ENCODE measurements at places on chromosomes 7 and 10.

DNA sequence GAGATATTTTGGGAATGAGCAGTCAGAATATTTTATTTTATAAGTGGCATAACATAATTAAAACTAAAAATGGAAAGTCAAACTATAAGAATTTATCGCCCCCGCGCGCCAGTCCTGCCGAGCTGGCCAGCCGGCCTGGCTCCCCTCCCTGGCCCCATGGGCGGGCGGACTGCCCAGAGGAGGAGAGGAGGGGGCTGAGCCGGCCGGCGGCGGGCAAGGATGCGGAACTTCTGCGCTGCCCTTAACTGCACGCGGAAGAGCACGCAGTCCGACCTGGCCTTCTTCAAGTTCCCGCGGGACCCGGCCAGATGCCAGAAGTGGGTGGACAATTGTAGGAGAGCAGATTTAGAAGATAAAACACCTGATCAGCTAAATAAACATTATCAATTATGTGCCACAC lies 96.8 kb downstream of the DKK1 start:
- DNase-seq = no peak

GRCh38 chr10:11193001-11193551 lies 175.4 kb downstream of the CELF2 start:
- no peak for DNase-seq

DNA sequence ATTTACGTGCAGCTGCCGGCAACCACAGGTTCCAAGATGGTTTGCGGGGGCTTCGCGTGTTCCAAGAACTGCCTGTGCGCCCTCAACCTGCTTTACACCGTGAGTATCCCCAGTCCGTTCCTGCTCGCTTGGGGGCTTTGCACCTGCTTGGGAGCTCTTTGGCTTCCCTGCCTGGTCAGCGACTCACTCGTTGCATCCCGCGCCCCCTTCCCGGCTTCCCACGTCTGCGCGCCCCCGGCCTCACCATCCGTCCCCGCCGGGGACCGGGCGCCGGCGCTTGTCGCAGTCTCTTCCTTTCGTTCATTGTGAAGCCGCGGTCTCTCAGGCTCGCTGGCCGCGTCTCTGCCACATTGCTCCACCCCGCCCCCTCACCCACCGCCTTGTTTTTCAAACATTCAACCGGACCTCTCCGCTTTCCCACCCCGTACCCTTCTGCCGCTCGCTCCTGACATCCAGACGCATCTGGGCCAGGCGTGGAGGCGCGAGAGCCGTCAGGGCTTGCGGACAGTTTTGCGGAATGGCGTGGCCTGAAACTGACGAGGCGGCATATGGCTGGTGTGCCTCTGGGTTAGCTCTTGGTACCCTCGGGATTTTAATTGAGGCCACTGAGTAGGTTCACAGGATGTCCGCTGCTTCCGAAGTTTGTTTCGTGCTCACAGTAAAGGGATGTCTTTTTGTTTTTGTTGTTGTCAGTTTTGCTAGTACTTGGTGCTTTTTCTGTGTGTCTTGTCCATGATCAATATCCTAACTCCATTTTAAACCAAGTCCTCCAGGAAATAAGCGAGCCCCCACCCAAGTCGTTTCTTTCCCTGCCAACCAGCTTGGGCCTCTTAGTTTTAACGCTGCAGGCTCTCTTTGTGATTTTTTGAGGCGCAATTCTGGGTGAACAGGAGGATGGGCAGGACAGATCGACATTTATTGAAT lies 639 bp downstream of the TSPAN13 start:
- DNase-seq = peak; percentile 20

DNA sequence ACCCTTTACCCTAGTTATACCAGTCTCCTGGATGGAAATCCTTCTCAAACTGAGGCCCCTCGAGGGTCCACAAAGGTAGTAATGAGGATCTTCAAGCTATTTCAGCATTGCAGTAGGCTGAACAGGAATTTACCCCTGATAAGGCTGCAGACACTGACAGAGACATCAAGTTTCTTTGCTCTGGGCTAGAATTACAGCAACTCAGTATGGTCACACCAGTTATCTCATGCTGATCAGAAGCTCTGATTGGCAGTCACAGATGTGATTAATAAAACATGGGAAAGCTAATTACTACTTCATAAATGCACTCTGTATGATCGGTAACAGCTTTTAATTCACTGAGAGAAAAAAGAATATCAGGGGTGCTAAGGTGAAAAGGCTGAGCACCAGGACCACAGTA lies 30.6 kb downstream of the FAM204A start:
- no peak for DNase-seq

GRCh38 chr7:131657881-131658280 lies 101.5 kb upstream of the PODXL start:
- DNase-seq = no peak

- DNase-seq = no peak
Measured at GRCh38 chr7:78863281-78863680, 590.2 kb downstream of the MAGI2 start.

DNA sequence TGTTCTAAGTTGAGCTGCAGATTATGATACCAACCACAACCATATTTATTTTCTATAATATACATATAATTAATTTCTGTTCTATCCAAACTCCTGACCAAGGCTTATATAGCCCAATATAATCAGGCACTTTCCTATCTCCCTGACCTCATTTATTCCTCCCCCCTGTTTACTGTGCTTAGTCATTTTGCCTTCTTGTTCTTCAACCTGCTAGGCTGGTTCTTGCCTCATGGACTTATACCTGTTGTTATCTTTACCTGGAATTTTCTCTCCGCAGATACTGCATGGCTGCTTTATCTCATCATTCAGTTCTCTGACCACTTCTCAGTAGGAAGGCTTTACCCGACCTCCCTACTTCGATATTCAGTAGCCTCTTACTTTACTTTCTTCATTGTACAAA lies 24.9 kb upstream of the FAM3C start:
- no peak for DNase-seq

DNA sequence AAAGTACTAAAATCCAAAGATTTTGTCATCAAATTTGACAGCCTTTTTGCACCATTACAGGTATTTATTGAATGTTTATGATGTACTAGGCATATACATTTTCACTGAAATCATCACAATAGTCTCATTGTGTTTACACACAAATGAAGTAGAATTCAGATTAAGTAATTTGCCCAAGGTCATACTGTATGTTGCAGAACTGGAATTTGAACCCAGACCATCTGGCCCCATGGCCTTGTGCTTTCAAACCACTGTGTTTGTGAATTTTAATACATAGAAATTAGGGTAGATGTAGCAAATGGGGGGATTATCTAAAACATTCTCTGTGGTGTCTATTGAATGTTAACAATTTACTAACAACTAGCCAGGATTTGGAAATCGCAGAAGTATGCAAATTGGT lies 94.8 kb downstream of the POLL start:
- no peak for DNase-seq

GRCh38 chr7:114229246-114229645 lies 185.4 kb upstream of the FOXP2 start:
- no peak for DNase-seq

GRCh38 chr7:109259151-109259550 lies 689.5 kb downstream of the DNAJB9 start:
- no peak for DNase-seq

- DNase-seq = no peak
Measured at GRCh38 chr10:62005687-62006086, 104.2 kb downstream of the ARID5B start.

GRCh38 chr7:128358233-128358632 lies 3.3 kb downstream of the PRRT4 start:
- no peak for DNase-seq

GRCh38 chr7:37495574-37496184 lies 47.0 kb upstream of the ELMO1 start:
- no peak for DNase-seq

DNA sequence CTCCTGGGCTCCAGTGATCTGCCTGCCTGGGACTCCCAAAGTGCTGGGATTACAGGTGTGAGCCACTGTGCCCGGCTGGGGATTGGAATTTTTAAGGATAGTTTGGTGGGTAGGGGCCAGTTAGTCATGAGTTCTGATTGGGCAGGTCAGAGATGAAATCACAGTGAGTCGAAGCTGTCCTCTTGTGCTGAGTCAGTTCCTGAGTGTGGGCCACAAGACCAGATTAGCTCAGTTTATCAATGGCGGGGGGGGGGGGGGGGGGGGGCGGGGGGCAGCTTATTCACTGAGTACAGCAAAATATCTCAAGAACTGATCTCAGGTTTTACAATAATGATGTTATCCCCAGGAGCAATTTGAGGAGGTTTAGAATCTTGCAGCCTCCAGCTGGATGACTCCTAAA lies 11.6 kb upstream of the ERCC6 start:
- no peak for DNase-seq

- DNase-seq = no peak
Measured at GRCh38 chr7:151094675-151095074, 8.4 kb downstream of the AGAP3 start.

DNA sequence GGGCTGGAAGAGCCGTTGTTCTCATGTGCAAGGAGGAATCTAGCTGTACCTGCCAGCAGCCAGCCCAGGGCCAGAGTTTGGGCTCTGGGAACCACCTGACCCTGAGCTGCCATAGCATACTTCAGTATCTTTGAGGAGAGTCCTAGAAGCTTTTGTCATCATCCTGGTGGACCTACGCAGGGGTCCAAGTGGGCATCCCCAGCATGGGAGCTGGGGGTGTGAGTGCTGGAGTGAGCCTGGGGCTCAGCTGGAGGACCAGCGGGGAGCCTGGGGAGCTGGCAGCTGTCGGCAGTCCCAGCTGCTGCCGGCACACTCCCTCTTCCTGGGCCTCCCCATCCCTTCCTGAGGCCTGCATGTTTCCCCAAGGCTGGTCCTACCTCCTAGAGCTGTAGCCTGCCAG lies 32.5 kb downstream of the C10orf105 start:
- no peak for DNase-seq

DNA sequence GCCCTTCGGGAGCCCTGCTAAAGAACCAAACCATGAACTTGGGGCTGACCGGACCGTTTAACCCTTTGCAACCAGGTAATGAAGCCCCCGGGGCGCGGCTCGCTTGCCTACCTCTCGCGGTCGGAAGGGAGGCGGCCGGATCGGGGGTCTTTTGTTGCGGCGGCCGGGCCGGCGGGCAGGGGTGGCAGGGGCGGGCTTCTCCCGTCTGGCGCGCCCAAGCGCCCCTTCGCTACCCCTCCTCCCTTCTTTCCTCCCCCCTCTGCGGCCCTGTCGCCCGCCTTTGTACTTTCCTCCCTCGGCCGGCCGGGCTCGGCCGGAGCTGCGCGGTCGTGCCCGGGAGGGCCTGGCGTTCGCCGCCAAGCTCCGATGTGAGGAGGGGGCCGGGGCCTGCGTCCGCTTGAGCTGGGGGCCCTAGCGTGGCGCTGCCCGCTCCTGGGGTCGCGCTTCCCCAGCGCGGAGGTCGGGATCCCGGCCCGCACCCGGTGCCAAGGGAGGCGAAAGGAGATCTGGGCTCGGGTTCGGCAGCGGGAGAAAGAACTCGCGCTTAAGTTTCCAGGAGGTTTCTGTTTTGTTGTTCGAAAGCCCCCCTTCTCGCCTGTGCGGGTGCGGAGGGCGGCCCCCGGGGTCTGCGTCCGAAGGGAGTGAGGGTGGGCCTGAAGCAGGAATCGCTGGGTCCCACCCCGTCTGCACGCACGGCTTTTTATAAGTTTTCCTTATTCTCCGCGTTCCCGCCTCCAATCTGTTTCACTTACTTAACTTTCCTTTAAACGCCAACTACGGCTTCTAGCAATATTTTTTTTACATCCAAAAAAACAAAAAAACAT lies 436.8 kb upstream of the GALNT17 start:
- DNase-seq = no peak

DNA sequence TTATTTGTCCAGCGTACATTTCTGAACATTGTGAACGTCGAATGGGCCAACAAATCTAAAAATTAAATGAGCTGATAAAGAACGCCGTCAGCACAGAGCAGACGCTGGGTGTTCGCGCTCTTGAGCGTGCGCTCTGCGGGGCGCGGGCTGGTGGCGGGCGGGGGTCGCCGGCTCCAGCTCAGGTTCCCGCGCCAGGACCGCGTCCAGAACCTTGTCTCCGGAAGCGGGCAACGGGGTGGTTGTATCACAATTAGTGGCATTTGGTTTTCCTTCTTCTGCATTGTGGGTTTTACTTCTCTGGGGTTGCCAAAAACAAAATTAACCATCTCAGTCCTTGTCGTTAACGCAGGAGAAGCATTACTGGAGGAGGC lies 2.4 kb downstream of the CYP2E1 start:
- DNase-seq = no peak

DNA sequence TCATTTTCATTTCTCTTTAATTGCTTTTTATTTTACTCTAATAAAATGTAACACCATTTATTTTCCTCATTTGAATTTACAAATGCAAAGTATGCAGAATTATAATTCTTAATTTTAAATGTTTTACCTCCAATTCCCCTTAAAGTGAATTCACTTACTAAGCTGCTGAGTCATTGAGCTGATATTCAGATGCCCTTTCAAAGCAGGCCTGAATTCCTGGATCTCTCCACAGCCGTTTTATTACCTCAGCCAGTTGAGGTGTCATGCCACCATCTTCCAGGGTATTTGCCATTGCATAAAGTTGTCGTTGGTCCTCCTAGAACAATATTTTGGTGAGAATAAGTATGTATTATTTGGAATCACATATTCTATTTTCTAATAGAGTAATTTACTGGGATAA lies 33.2 kb downstream of the GNAT3 start:
- DNase-seq = no peak

GRCh38 chr10:59741048-59741447 lies 12.2 kb downstream of the MRLN start:
- DNase-seq = no peak

DNA sequence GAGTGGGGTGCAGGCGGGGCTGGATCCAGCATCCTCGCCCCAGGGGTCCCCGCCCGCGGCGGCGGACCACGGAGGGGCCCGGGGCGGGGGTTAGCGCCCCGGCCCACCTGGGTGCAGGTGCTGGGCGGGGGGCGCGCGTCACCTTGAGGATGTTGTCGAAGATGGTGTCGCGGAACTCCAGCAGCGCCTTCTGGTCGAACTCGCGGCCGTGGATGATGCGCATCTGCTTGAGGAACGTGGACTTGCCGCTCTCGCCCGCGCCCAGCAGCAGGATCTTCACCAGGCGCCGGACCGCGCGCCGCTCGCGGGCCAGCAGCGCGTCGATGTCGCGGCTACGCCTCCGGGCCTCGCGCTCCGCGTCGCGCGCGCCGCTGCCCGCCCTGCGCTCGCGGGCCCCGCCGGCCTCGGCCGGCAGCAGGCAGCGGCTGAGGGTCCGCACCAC lies 376 bp downstream of the GNA12 start:
- no peak for DNase-seq

- no peak for DNase-seq
Measured at GRCh38 chr10:104337985-104338735, at the start of gene ITPRIP. Gene ITPRIP (minus strand): TSS chr10:104338465. CDS start chr10:104316051, 22,414 bp downstream.

DNA sequence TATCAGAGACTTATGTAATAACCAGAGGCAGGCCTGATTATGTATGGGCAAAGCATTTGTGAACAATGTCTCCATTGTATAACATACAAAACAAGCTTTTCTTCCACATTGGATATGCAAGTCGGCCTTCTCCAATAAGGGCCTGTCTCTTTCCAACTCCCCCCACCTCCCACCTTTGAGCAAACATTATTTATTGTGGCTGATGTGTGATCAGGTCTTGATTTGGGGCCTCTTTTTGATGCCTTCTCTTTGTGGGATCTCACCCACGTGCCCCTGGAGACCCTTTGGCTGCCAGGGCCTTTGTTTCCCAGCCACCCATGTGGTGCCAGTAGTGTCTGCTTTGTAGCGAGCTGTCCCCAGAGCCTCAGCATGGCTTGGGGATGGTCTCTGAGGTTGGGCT lies 53.0 kb downstream of the TCF7L2 start:
- no peak for DNase-seq

GRCh38 chr7:94510582-94511496 lies 1.2 kb downstream of the CASD1 start:
- DNase-seq = peak; percentile 49

All from NCI-H1694 (cell line).